ENCODE measurements at places on chromosomes 5 and 9.

DNA sequence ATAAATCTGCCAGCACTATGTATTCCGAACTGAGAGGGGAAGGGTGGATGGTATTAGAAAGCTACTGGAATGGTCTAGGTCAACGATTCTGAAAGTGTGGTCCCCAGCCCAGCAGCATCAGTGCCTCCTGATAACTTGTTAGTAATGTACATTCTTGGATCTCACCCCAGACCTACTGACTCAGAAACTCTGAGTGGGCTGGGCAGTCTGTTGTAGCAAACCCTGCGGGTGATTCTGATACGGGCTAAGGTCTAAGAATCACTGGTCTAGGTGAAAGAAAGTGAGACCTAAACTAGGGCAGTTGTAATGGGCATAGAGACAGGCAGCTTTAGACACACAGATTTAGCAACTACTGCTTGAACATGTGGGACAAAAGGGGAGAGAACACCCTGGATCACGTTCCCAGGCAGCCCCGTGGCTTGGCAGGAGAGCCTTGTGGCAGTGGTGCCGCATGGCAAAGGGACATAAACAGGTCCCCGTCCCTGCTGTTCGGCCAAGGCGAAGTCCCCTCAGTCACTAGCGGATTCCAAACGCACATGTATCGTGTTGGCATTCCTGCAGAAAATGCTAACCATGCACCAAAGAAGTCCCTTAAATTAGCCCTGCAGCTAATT is 216.3 kb downstream of the TTLL11 start:
- DNase-seq: no peak

- no peak for DNase-seq
Measured at GRCh38 chr5:72441862-72442540, 65.2 kb downstream of the ZNF366 start.

GRCh38 chr5:157303667-157304327 is 37.9 kb downstream of the CYFIP2 start:
- DNase-seq: no peak

DNA sequence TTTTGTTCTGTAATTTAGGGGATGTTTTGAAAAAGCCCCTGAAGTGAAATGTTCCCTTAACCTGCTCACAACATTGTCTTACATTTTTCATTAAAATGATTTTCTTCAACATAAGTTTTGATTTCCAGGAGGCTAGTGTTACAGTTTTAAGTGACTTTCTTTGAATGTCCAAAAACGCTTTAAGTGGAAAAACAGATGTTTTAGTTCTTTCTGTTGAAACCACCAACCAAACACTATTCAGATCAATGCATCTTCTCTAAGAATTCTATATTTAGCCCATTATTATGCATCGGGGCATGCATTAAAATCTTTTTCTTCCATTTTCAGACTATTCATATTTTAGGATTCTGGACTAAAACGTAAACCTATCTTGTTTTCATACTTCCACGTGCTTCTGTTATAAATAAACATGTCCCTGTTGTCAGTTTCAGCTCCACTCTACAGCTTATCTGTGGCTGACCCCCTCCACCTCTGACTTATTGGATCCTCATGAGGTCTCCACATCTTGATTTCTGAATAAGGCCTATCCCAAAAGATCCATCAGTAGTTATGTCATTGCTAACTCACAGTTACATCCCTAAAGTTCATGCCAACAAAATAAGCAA is 882.3 kb upstream of the SEMA6A start:
- DNase-seq: no peak

- DNase-seq: no peak
Measured at GRCh38 chr5:24765219-24765618, 120.4 kb upstream of the CDH10 start.
